ENCODE measurements at places on chromosomes 4 and X.

DNA sequence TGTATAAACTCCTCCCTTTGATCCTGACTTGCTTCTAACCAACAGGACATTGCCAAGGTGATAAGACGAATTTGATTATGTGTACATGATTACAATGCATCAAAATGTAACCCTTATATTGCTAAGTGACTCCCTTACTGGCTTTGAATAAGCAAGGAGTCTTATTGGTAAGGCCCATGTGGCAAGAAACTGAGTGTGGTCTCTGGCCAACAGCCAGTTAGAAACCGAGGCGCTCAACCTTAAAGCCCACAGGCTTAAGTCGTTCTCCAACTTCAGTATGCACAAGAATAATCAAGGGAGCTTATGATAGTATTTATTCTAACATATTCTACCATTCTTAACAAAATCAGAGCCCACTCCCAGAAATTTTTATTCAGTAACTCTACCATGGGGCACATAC lies 374.2 kb upstream of the F9 start:
- no peak for DNase-seq

- DNase-seq, result no peak
Measured at GRCh38 chrX:53263597-53264094, 17.7 kb downstream of the IQSEC2 start.

- no peak for DNase-seq
Measured at GRCh38 chr4:74202062-74202586, 44.2 kb downstream of the MTHFD2L start.

GRCh38 chrX:13271511-13271910 lies 48.3 kb downstream of the ATXN3L start:
- no peak for DNase-seq

DNA sequence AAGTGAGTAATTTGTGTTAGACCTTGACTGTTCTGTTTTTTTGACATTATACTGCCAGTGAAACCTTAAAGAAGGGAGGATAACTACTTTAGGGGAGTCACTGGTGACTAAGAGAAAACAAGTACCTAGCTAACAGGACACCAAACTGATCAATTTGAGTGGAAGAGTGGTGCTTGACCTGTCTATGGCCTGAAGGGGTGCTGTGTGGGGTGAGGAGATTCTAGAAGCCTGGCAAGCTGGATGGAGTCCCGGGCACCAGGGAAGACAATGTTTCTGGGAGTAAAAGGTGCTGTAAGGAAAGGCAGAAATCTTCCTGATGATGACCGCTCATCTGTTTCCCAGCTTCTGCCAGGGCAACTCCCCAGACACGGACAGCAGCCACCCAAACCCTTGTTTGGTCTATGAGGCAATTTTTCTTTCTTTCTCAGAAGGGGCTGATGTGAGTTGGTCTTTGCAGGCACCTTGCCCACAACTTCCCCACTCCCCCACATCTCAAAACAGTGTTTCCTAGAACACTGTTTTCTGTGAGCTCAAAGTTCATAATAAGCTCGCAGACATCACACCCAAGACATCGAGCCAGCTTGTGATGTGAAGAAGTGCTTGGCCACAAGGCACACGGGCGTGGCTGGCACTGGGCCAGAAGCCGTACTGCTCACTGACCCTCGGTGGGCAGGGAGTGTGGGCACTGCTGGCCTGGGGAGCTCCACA lies 4.6 kb downstream of the TXK start:
- DNase-seq, result peak; percentile 28
